ENCODE measurements at places on chromosomes 7 and 10.
A peak's percentile ranks its signal among the peaks of the same experiment; 100 is the strongest.

GRCh38 chr7:15845868-15846267 is 159.4 kb upstream of the MEOX2 start:
- DNase-seq, result no peak

- DNase-seq, result no peak
Observed at GRCh38 chr7:20365486-20365885, 34.8 kb downstream of the ITGB8 start.

GRCh38 chr7:139762886-139763285 is 14.9 kb downstream of the HIPK2 start:
- DNase-seq, result peak; percentile 90

GRCh38 chr10:92822964-92823363 is 25.4 kb upstream of the EXOC6 start:
- peak; percentile 34 for DNase-seq

DNA sequence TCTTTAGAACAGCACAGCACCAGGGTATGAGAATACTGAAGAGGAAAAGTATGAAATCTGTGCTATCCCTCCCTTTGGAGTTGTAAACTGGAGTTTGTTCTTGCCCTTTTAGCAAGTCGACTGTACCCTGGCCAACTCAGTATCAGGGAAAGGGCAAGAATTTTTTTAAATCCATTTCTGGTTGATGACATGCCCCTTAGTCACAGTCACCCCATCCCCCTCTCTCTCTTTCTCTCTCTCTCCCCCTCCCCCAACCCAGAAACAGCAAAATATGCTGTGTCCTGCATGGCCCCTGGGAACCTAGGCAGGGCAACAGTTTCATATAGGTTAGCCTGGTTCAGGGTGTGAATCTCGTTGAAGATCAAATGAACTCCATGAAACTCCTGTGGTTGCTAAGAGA is 177.7 kb upstream of the ADO start:
- peak; percentile 87 for DNase-seq

Data from LHCN-M2 (cell line).